ENCODE measurements at places on chromosomes 3 and 15.

DNA sequence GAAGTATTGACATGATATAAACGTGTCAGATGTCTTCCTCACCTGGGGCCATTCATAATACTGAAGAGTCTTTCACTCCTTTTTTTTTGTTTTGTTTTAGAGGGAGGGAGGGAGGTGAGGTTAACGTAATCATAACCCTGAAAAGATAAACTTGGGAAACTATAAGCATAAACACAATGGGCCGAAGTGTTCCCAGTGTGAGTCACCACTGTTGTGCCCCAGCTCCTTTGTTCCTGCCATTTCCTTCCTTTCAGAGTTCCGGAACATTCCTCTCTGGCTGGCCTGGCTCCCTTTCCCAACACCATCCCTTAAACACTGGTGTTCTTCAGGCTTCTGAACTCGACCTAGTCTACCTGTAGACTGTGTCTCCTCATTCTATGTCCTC, 18.6 kb downstream of the PLD1 start:
- DNase-seq: peak; percentile 71

- DNase-seq: no peak
These were observed 145.8 kb downstream of the ALDH1A2 start for GRCh38 chr15:57919754-57920153.

- DNase-seq: no peak
These were observed 48.1 kb upstream of the DCUN1D1 start for GRCh38 chr3:183028416-183028815.

- no peak for DNase-seq
These were observed 612.2 kb downstream of the ZIC1 start for GRCh38 chr3:148021381-148021780.

All from NCI-H69 (cell line).